ENCODE measurements at places on chromosomes 1 and 21.

DNA sequence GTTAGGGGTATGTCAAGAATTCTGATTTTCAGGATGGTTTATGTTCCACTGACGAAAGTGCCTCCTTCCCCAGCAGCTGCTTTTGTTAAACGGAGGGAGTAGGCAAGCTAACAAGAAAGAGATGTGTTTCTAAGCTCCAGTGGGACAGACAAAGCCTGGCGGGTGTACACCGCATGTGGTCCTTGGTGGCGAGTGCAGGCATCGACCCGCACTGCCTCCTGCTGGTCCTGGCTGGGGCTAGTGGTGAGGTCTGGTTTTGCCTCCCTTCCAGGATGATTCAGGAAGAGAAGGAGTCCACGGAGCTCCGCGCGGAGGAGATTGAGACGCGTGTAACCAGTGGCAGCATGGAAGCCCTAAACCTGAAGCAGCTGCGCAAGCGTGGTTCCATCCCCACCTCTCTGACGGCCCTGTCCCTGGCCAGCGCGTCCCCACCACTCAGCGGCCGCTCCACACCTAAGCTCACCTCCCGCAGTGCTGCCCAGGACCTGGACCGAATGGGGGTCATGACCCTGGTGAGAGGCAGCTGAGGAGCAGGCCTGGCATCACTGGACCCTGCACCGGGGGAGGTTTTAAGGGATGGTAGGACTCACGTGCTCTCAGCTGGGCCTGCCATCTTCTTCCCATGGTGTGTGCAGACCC, 29.0 kb downstream of the PPFIA4 start:
- DNase-seq = no peak

GRCh38 chr1:46525253-46525983, 26.0 kb downstream of the KNCN start:
- DNase-seq = no peak

DNA sequence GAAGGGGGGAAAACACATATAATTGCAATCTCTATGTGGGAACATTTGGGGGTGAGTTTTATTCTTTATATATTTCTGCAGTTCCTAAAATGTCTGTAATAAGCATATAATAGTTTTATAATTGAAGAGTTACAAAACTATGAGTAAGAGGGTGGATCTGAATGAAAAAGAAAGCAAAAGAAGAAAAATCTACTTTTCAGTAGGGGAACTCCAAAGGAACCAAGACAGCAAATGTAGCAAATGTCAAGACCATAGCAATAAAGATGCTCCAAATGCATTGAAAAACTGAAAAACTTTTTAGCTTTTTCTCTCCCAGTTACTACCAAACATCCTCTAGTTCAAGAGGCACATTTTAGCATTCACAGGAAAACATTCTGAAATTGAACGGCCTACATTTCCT, 434.8 kb downstream of the LMO4 start:
- no peak for DNase-seq

DNA sequence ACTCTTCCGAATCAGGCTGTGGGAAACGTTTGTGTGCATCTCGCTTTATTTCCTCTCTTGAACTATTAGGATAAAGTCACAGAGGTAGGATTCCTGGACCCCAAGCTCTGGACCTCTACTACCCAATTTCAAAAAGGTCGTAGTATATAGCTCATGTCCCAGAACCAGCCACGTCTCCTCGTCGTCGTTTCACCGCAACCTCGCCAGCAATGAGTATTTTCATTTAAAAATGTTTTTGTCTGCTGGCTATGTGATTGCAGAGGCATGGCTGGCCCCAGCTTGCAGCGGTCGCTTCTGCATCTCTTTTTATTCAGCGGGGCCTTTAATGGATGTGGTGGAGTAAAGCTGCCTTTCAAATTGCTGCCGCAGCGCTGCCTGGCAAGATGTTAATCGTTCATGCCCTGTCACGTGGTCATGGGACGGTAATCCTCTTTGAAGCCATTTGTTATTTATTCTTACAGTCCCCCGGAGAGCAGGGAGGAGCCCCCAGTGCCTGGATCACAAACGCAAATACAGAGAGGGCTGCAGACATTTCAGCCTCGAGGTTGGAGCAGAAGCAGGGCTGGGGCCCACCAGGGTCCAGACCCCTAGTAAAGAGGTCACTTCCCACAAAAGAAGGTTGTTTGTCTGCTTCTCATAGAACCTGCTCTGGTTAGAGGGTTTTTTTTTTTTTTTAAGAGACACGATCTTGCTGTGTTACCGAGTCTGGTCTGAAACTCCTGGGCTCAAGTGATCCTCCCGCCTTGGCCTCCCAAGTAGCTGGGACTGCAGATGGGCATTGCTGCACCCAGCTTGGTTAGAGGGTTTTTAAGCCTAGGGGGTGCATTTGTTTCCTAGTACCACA, 11.6 kb upstream of the NPHP4 start:
- no peak for DNase-seq

- no peak for DNase-seq
Observed at GRCh38 chr1:228867108-228867950, 132.1 kb downstream of the RHOU start.

- DNase-seq = no peak
Observed at GRCh38 chr1:201937624-201938213, 8.6 kb downstream of the LMOD1 start.

- DNase-seq = no peak
Observed at GRCh38 chr1:23931491-23931880, 18.3 kb upstream of the CNR2 start.

All from T-helper 2 cell (primary cell).